Kidney capillary endothelial cell (primary cell): ENCODE measurements at places on chromosomes 2 and 18.

DNA sequence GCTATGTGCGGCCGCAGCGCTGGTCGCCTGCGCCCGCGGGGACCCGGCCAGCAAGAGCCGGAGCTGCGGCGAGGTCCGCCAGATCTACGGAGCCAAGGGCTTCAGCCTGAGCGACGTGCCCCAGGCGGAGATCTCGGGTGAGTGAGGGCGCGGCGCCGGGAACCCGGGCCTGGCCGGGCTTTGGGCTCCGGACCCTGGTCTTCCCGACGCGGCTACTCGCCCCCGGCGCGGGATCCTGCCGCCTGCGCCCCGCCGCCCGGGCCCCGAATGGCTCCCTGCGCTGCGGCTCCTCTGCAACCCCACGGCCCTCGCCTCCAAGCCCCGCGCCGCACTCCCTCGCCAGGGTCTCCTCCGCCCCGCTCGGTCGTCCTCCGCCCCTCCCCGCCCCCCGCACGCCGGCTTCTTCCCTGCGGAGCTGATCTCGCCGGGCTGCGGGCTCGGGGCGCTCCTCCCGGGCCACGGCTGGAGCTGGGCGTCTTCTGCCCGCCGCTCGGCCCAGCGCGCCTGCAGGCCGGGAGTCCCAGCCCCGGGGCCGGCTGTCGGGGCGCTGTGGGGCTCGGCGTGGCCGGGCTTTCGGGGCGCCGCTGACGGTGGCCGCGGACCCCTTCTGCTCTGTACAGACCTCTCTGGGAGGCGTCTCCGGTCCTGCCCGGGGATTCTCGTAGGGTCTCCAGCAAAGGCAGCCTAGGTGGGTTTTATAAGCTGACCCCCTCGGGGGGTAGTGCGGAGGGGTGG, 652 bp downstream of the GPC1 start:
- DNase-seq = no peak

DNA sequence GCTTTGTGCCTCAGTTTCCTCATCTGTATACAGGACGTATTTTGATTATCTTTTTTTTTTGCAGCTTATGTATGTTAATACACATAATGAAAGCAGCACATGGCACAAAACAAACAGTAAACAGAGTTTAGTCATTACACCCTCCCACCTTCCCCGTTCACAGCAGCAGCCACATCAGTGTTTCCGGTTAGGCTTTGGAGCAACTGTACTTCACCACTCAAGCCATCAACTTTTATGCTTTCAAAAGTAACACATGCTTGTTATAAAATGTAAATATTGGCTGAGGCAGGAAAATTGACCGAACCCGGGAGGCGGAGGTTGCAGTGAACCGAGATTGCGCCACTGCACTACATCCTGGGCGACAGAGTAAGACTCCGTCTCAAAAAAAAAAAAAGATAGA, 117.3 kb downstream of the MTCL1 start:
- DNase-seq = no peak

DNA sequence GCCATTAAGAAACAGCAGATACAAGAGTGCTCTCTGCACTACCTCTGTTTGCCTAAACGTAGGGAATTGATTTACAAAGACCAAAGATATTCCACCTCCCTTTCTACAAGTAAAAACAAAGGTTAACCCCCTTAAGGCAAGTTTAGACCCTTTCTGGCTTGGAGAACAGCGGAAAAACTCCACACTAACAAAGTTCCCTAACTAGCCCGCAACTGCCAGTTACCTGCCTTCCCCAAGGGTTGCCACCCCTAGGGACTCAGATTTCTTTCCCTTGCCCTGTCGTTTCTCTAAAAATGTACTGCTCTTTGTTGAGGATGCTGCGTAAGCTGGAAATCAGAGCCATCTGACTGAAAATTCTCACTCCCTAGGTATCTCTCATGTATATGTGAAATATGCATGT, 627.5 kb upstream of the SOX11 start:
- no peak for DNase-seq

DNA sequence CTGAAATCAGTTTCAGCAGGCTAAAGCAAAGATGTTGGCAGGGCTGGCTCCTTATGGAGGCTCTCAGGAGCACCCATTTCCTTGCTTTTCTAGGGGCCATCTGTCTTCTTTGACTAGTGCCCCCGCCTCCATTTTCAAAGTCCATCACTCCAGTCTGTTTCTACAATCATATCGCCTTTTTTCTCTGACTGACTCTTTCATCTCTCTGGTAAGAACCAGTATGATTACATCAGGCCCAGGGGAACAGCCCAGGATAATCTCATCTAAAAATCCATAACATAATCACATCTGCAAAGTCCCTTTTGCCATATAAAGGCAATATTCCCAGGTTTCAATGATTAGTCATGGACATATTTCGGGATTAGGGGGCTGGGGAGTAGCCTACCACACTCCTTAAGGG, 57.0 kb downstream of the CUL3 start:
- no peak for DNase-seq

DNA sequence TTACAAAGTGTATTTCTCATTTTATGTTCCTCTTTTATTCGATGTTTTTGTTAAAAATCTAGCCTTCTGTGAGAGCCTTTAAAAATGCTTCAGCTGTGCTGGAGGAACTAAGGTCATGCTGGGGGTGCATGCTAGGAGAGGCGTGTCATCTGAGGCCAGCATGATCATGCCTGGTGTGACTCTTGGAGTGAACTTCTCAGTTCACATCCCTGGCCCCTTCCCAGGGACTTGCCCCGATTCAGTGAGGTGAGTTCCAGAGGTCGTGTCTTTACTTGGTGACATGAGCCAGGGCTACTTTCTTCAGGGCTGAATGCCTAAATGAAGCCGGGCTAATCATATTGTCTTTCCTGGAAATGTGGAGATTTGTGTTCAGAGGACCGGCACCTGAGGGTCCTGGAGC, 264.9 kb downstream of the MREG start:
- DNase-seq = no peak

DNA sequence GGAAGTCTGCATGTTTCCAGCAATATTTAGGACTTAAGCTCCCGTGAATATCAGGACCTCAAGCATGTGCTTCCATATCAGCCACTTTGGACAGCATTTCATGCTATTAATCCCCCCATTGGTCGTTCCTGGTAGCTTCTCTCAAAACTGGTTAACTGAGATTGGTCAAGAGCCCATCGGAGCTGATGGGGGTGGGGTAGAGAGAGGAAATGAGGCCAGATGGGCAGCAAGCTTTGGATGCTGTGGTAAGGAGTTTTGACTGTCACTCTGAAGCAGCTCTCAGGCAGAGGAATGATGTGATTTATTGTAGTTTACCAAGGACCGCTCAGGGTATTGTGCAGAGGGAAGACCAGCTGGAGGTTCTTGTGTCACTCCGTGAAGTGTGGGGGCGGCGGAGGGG, 81.8 kb downstream of the FAM168B start:
- DNase-seq = no peak

GRCh38 chr2:4827836-4828235, 864.3 kb upstream of the SOX11 start:
- no peak for DNase-seq

DNA sequence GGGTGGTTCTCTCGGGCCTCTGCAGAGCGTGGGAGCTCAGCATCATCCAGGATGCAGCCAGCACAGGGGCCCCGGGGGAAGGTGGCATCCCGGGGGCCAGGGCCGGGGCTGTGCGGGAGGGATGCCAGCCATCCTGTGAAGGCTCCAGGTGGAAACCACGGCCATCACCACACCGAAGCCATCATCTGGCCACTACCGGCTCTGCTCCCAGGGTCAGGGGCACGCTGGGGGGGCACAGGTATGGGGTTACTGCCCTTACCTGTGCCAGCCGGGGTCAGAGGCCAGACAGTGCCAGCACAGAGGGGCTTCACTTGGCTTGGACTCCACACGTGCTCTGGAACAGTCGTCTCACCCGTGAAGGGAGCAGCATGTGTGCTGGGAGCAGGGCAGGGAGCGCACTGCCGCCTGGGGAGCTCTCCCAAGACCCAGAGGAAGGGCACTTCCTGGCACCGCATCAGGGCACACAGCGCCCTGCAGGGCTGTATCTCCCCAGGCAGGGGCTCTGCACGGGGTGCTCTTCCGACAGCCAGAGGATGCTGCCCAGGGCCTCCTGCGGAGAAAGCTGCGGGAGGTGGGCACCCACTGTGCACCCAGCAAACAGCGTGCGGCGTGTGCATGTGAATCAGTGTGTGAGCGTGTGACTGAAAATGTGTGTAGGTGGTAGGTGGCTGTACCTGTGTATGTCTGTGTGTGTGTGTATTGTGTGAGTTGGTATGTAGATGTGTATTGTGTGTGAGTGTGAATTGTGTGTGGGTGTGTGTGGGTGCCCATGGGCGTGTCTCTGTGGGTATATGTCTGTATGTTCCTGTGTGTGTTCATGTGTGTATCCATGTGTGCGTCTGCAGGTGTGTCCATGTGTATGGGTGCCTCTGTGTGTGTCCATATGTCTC, 75.0 kb downstream of the PTGR3 start:
- DNase-seq = no peak
